Choroid plexus epithelial cell (primary cell): ENCODE measurements at places on chromosomes 4 and X.

DNA sequence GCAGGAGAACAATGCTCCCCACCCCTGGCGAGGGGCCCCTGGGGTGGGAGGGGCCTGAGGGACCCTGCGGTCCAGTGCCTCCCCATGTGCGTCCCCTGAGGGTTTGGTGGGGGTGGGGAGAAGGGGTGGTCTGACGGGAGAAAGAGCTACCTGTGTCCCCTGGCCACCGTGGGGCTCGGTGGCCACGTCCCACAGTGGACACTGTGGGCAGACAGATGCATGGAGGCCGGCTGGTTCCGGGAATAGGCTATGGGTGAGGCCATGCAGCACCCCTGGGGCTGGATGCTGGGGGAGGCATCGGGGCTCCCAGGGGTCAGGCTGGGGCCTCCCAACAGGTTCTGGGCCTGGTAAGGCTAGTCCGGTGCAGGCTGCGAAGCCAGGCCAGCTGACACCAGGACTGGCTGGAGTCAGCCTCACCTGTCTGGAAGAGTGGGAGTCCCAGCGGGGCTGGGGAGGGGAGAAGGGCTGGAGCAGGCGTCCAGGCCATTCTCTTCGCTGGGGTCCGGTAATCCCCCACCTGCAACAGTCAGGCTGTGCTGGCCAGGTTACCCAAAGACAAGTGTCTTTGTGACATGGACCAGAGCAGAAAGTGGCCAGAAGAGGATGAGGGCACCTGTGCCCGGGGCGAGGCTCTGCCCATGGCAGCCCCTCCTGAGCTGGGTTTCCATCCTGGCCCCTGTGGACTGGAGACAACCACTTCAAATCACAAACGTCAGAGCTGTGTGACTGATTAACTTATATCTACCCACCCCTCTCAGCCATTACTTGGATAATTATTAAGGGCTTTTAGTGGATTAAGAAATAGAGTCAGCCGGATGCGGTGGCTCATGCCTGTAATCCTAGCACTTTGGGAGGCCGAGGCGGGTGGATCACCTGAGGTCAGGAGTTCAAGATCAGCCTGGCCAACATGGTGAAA is 1.4 kb upstream of the FAM53A start:
- no peak for DNase-seq

- DNase-seq = peak; percentile 25
Measured at GRCh38 chrX:7147413-7147977, at the start of gene STS. STS (plus strand) TSS chrX:7147712; CDS start chrX:7253200, 105,488 bp downstream.

- no peak for DNase-seq
Measured at GRCh38 chrX:123357941-123358340, 173.9 kb downstream of the GRIA3 start.

DNA sequence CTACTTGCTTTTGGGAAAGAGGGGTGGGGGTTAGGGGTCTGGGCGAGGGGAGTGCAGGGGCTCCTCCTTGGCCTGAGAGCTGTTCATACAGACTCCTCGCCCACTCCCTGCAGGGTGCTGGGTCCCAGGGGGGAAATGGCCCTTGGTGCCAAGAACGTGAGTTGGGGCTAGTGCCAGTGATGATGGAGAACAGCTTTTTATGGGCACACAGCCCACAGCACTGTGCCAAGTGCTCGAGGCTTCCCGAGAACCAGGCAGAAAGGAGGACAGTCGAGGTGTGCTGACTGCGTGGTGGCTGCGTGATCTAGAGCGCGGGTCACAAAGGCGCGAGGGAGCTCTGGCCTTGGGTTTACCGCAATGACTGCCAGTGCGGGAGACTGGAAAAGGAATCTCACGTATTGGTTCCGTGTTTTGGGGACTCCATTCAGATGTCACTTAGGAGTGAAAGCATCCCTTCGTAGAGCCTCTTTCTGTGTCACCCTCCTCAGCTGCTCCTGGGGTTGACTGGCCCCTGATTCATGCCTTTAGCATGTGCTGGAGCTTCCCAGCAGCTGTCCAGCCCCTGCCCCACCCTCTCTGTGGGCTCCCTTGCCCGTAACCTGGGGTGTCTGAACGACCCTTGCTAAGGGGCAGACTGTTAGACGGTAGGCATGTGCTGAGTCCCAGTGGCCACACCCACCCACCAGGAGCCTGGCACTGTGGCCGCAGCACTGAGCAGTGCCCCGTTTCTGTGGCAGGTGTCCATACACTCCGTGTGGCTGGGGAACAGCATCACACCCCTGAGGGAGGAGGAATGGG is 20.9 kb upstream of the MSANTD1 start:
- DNase-seq = no peak

- DNase-seq = no peak
Measured at GRCh38 chrX:97524997-97525396, 641.3 kb downstream of the RPA4 start.

DNA sequence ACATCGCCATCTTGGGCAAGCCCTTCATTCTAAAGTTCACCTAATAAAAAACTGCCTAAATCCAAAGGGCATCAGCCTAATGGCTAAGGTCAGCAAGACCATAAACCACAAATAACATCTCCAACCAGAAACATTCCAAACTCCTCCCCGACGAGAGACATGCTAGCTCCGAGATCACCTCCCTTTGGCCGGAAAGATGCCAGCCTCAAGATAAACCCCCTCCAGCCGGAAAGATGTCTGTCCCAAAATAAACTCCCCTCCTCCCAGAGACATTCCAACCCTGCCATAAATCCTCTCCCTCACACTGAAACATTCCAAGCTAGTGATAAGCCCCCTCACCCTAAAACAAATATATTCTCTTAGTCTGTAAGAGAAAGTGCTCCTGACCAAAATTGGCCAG is 13.3 kb upstream of the DYNLT3 start:
- DNase-seq = no peak

DNA sequence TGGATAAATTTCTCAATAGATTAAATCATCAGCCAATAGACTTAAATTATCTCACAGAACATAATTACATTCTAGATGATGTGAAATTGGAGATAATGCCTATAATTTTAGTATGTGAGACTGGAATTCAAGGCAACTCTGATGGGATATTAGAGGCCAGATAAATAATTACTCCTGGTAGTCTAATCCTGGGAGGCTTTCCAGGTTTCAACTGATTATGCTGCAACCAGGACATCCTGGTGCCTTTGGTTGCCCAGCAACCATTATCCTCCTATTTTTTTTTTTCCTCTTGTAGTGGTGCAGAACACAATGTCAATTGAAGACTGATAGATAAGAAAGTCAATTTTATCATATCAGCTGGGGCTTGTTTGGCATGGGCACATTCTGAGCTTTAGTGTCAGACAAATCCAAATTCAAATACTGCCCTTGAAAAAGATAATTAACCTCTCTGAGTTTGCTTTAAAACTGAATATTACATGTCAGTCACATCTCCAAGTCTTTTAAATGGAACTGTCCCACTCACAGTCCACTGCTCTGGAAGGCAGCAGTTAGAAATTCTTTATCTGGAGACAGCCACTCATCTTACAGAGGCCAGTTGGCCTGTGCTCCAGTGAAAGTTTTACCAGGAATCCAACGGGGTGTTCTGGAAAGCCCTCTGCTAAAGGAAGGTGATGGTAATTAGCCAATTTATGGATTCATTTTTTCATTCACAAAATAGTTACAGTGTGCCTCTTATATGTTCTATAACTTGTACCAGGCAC is 95.3 kb upstream of the GUCY1A1 start:
- DNase-seq = no peak

DNA sequence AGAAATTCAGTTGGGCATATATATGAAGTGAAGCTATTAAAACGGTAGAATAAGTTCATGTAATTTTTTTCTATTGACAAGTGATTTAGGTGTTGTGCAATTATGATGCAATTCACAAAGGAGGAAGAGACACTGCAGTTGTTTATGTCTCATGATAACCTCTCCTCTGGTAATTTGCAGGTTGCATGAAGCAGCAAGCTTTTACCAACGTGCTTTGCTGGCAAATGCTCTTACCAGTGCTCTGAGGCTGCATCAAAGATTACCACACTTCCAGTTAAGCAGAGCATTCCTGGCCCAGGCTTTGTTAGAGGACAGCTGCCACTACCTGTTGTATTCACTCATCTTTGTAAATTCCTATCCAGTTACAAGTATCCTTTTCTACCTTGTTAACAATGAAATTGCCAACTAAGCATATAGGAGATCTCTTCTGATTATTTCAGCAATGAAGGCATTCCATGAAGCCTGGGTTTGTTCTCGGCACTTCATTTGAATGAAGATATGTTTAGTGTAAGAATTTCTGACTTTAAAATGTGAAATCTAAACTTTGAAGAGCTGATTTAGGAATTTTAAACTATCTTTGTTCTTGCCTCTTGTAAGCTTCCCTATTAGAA is 3.9 kb downstream of the TMEM33 start:
- DNase-seq = peak; percentile 76

DNA sequence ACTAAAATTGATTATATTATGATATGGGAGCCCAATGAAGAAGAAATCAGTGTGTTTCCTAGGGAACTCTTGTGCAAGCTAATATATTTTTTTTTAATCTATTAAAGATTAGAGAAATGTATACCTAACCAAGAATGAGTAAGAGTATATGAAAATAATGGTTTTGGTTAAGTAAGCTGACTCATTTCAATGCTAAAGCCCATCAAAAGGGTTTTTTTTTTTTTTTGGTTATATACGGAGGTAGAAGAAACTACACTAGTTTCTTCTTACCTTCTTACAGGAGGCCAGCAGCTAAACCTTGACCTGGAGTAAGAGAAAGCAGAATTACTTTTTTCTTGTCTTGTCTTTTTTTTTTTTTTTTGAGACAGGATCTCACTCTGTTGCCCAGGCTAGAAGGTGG is 27.5 kb downstream of the RUFY3 start:
- DNase-seq = no peak

DNA sequence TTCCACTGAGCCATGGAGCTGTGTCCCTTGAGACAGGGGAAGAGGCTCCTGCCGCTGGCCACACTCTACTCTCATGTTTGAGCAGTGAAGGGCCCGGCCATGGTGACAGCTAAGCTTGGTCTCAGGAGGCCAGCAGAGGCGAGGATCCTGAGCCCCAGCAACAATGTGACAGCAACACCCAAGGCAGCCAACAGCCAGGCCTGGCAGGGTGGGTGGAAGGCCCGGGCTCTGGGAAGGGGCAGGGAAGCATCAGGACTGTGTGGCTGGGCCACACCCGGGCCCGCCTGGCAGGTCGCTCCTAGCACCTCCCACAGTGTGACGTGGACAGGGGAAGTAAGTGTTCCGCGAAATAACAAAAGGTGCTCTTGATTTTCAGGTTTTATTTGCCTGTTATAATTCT is 24.8 kb downstream of the L1CAM start:
- DNase-seq = no peak

- no peak for DNase-seq
Measured at GRCh38 chr4:99845708-99846469, 29.3 kb downstream of the DAPP1 start.

GRCh38 chr4:149961876-149962597 is 116.2 kb upstream of the DCLK2 start:
- DNase-seq = peak; percentile 81

- no peak for DNase-seq
Measured at GRCh38 chr4:140736669-140737343, 19.4 kb downstream of the TBC1D9 start.

DNA sequence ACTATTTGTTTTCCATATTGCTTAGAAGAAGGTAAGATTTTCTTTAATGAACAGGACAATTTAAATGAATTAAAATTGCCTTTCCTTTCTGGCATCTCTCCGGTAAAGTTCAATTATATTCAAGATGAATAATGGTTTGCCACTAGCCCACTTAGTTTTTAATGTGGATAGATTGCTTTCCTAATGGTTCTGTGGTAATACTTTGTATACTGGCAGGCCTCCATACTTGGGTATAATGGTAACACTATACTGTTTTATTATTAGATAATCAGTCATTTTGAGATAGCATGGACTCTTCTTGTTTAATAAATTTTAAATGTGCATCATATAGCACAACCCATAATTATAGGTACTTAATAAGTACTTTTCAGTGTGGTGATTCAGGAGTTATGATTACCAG is 89.5 kb downstream of the ELOVL6 start:
- DNase-seq = no peak
